AG20443 (cell line): ENCODE measurements at places on chromosomes 2 and 18.
A peak's percentile ranks its signal among the peaks of the same experiment; 100 is the strongest.

DNA sequence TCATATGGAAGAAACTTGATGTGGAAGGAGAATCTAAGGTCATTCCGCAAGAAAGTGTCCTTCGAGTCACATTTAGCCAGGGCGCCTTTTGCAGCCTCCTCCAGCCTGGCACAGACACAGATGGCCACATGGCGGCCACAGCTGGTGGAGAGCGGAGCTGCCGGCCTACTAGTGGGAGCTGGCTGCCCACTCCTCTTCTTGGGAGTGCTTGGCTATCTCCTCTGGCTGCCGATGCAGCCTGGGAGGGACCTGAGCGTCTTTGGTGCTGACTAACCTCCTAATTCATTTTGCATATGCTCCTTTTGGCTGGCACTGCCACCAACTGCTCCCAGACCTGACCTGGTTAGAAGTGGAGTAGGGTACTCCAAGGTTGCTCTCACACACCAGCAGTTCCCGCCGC, 199.3 kb upstream of the MYT1L start:
- DNase-seq = no peak

DNA sequence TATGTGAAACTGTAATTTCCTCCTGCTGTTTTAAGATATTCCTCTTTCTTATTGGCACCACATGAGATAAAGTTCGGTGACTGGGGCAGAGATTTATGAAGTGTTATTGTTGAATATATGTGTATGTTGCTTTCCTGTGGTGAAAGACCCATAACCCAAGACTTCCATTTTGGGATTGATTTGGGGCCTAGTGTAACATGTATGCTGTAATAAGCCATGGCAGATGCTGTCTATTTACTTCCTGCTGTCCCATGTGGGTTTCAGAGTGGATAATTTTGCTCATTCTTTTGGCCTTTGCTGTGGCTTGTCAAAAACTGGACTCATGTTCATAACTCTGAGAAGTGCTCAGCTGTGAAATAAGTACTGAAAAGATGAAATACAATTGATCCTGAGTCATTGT, 10.8 kb upstream of the MYO1B start:
- DNase-seq = no peak

DNA sequence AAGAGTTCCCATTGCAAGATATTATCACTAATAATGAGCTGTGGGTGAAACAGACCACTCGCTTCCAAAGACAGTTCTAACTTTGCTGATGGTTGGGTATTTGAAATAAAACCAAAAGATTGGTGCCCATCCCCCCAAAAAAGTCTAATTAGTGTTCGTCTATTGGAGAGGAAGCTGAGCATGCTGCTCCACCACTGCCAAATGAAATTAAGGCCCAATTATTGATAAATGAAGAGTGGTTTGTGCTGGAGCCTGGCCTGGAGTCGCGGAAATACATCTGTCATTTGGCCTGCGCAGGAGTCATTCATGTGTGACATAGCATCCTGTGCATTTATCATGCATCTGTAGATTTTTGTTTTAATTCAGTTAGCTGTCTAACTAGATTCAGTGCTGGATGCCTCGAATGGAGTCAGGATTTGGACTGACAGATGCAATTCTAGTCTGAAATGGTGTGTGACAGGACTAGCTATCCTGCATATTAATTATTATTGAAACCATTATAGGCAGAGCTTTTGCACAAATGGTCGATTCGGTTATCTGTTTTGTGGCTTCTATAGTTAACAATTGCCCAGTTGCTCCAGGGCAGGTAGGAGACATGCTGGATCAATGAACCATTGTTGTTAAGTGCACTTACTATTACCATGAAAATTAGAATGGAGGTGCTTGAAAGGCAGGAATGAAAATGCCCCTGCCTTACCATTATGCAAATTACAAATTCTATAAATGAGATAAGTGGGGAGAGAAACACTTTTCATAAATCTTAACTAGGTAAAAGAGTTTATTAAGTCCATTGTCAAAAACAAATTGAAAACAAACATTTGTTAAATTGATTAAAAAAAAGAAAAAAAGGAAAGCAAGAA, 450.4 kb upstream of the TCF4 start:
- DNase-seq = no peak

GRCh38 chr2:187982668-187983067, 309.0 kb upstream of the GULP1 start:
- DNase-seq = peak; percentile 67

GRCh38 chr2:225779829-225780228, 380.3 kb downstream of the NYAP2 start:
- peak; percentile 13 for DNase-seq

DNA sequence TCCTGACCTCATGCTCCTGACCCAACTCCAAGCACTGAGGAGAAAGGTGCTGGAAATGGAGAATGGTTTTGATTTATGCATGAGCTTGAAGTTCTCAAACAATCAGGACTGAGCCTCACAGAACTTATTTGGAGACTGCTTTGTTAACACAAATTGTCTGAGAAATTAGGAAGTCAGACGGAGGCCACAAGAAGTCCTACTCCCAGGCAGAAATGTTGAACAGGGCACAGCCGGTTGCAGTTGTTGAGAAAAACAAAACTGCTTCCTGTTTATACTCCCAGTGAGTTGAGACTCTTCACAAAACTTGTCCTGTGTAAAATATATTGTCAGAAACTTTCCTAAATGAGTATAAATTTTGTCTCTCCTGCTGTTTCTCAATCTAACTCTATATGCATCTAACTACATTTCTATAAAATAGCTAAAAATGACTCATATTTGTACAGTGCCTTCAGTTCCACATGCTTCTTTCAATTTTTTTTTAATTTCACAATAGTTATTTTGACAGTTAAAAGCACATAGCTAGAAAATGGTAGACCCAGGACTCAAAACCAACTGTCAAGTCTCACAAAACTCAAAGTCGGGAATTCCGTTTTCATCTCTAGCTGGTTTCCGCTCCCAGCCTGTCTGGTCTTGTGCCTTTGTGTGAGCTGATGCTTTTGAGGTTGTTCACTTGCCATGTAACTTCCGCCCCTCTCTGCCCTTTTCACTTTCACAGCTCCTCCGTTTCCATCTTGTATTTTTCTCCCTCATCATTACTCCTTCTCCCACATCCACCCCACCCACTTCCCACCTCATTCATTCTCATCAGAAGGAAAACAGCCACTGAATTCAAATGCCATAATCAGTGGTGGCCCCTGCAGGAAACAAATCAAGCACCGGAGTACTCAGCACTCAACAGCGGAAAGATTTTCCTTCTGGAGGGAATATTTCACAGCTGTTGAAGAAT, 215.0 kb downstream of the SUCLG1 start:
- DNase-seq = no peak

GRCh38 chr2:223735659-223736244, 101.6 kb downstream of the AP1S3 start:
- DNase-seq = peak; percentile 83

GRCh38 chr2:192407692-192408091, 213.0 kb upstream of the TMEFF2 start:
- no peak for DNase-seq

- peak; percentile 9 for DNase-seq
Measured at GRCh38 chr2:97951155-97951680, 44.5 kb downstream of the TMEM131 start.
